ENCODE measurements at places on chromosomes 1 and 21. TPM values are rescaled to one million over a fixed set of nuclear protein-coding genes. Genes with fewer than 3 reads are reported as not detected.

Gene PADI4
- total RNA-seq: not detected

Gene SYT14
- total RNA-seq: not detected

Gene HES3
- not detected for total RNA-seq

DNA sequence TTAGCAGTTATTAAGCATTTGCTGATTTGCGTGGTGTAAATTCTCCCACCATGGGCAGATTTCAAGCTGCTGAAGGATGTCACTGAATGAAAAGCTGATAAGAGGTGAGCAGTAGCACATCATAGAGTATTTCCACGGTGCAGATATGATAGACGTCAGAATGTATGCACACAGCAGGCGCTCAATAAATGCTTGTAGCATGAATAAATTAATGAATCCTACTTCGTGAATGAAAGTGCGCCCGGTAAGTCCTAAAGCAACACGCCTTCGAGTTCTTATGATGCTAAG lies 510 bp upstream of the UBIAD1 start:
- H3K36me3 ChIP-seq: peaks cover 18% of the 10 kb centered on the region
- H3K4me1 ChIP-seq: peaks cover 28% of the 10 kb centered on the region
- no peaks in the 10 kb centered on the region for H3K27me3 ChIP-seq
- peak overlapping the region; percentile 59 for H3K4me3 ChIP-seq

Gene KRTAP19-3
- total RNA-seq: 3.0 TPM

Data from psoas muscle (tissue), 8 donors.